Fibroblast of gingiva (primary cell): ENCODE measurements at places on chromosomes 2 and 18.

- no peak for DNase-seq
These were observed 18.6 kb upstream of the GYPC start for GRCh38 chr2:126637386-126637785.

DNA sequence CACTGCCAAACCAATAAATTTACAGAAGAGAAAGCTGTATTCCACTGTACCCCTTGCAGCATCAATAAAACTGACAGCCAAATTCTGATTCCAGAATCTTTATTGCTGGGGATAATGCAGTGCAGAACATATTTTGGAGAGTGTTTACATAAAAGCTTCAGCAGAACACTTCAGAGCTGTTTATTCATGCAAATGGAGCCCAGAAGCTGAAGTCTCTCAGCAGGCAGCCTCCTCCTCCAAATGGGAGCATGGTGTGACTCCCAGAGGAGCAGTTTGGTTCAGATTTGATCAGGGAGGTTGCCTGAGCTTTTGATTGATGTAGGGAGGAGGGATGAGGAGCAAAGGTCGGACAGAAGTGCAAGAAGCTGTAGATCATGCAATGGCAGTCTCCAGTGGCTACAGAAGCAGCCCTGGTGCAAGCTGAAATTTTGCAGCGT is 22.4 kb downstream of the LHCGR start:
- DNase-seq = no peak

DNA sequence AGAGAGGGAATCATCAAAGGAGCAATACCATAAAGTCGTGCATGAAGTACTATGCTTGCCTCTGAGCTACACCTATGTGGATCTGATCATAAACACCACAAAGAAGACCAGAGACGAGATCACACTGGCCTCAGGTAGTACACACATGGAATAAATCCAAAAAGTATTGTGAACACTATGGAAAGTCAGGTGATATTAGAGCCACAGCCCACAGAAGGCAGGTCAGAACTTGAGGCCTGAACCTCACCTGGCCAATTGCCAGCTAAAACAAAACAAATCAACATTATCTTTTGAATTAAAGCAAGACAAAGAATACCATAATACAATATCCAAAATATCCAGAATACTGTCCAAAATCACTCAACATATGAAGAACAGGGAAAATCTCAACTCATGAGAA is 371.1 kb downstream of the NCKAP5 start:
- DNase-seq = no peak

GRCh38 chr2:231204581-231204980 is 6.2 kb downstream of the ARMC9 start:
- DNase-seq = no peak

GRCh38 chr2:119112230-119112629 is 46.3 kb downstream of the C1QL2 start:
- DNase-seq = no peak

GRCh38 chr2:239268082-239268481 is 132.7 kb downstream of the HDAC4 start:
- DNase-seq = peak; percentile 28

GRCh38 chr2:230166557-230167170 is 53.1 kb downstream of the SP110 start:
- no peak for DNase-seq

DNA sequence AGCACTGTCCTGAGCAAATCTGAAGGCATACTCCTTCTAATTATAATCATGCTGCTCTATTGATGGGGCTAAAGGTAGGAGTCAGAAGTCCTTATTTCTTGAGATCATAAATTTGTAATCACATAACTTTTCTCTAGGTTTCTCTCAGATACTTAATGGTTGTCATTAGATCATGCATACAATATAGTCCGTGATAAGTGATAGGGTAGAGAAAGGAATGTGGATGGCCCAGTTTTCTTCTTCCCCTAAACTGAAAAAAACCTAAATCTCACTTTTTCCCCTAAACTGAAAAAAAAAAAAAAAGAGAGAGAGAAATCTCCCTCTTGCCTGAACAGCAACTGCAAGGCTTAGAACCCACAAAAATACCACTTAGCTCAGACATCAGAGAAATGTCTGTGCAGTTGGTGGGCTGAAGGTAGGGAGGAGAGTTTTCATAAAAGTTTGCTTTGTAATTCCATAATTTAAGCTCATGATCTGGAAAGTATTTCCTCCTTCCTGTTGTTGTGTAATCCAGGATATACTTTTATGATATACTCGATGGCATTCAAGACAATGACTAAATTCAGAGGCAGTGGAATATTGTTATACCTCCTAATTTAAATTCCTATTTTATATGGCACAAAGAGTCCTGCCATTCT is 79.3 kb upstream of the ITPRID2 start:
- DNase-seq = no peak

DNA sequence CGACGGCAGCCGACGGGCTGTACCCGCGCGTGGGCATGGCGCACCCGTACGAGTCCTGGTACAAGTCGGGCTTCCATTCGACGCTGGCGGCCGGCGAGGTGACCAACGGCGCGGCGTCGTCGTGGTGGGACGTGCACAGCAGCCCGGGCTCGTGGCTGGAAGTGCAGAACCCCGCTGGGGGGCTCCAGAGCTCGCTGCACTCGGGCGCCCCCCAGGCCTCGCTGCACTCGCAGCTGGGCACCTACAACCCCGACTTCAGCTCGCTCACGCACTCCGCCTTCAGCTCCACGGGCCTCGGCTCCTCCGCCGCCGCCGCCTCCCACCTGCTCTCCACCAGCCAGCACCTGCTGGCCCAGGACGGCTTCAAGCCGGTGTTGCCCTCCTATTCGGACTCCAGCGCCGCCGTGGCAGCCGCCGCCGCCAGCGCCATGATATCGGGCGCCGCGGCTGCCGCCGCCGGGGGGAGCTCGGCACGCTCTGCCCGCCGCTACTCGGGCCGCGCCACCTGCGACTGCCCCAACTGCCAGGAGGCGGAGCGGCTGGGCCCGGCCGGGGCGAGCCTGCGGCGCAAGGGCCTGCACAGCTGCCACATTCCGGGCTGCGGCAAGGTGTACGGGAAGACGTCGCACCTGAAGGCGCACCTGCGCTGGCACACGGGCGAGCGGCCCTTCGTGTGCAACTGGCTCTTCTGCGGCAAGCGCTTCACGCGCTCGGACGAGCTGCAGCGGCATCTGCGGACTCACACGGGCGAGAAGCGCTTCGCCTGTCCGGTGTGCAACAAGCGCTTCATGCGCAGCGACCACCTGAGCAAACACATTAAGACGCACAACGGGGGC is 2.0 kb downstream of the SP9 start:
- no peak for DNase-seq

DNA sequence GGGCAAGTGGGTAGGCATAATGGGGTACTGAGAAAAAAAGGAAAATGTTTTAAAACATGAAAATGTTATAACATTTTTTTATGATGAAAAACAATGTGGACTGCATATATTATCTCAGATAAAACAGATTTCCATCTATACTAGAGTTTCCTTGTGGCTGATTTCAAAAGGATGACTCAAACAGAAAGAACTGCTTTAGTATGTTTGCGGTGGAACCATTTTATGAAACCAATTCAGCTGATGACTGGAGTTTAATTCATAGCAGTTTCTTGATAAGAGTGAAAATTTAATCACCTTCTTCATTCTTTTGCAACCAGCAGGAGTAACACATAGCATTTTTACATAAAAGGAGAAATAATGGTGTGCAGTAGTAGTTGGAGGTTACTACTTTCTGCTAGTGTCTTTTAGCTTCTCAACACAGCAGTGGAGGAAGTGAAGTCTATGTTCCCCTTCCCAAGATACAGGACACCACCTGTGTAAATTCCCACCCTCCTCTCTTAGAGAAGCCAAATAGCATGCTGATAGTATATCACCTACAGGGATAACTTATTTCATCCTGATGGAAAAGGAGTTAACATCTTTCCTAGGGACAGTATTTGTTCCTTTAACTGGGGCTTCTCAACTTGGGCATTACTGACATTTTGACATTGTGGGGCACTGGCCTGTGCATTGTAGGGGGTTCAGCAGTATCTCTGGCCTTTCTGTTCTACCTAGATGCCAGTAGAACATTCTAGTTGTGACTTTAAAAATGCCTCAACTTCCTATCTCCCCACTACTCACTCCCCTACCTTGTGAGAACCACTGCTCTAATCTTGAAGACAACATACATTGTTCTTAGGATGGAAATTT is 29.9 kb downstream of the PELI1 start:
- peak; percentile 37 for DNase-seq

- no peak for DNase-seq
These were observed 311.2 kb upstream of the PKDCC start for GRCh38 chr2:41736586-41736985.

DNA sequence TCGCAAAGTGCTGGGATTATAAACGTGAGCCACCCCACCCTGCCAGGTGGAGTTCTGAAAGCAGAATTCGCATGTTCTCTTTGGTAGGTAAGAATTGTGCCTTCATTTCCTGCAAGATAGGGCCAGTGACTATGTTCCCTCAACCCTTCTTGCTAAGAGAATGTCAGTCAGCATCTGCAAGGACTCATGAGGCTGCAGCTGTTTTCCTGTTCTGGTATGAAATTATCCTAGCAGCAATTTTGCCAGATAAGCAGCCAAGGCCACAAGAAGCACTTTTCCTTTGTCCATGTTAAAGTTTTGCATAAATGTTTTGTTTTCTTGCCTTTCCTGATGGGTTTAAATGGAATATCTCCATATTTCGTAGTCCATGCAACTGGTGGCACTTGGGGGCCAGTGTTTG is 6.8 kb upstream of the ARHGAP28 start:
- no peak for DNase-seq

DNA sequence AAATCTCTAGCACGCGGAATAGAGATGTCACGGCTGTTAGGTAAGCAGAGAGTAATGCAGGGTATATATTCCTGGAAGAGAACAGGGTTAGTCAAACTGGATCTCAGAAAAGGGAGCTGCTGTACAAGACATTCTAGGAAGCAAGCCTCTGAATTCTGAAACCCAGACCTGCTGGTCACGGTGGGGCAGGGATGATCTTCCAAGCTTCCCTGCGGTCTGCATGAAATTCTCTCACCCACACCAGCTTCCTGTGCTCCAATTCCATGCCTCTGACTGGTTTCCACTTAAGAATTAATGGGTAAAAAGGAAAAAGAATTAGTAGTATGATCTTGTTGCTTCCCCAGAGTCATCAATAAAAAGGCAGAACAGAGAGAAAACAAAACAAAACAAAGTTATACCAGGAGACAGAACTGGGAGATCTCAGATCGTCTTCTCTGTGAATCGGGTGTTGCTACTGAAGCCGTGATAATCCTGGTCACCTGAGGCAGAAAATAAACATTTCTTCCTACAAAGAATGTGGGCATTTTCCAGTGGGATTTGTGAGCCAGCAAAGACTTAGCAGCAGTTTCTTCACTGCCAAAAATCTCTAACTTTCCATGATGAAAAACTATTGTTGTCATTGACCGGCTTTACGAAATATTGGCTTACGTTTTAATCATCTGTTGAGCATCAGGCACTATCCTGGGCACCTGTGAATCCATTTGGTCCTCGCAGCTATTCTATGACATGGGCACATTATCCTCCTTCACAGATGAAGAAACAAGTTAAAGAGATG is 5.3 kb upstream of the CYP27C1 start:
- peak; percentile 25 for DNase-seq

DNA sequence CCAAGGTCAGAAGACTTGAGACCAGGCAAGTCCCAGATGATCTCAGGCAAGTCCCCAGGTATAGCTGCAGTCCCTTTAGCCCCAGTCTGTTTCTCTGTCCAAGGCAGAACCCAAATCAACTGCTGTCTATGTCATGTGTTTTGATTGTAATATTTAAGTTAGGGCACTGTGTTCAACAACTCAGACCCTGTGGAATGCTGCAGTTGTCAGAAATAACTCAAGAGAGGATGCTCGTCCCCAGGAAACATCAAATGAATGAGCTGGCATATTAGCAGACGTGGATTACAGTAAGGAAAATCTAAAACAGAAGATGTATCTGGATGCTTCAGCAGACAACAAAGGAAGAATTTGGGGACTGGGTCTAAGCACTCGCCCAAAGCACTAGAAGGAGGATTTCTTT is 70.1 kb downstream of the BCL11A start:
- no peak for DNase-seq

GRCh38 chr2:223668302-223668998 is 66.3 kb upstream of the SCG2 start:
- DNase-seq = no peak

GRCh38 chr2:23838581-23838980 is 88.3 kb downstream of the ATAD2B start:
- DNase-seq = no peak

DNA sequence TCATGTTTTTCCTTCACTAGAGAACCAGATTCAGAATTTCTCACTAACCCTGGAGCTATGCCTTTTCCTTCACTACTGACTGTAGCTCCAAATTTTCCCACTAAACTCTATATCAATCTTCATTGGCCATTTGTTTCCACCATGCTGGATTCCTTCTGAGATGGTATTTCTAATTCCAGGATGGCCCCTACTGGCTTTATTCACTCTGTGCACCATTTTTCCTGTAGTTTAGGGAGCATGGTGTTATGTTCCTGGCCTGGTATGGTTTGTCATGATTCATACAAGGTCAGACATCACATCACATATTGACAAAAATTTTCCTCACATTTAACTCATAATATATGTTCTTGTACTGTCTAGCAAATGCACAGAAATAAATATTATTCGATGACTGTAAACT is 229.2 kb upstream of the TFPI start:
- no peak for DNase-seq

GRCh38 chr18:21393986-21394385 is 152.0 kb downstream of the GREB1L start:
- DNase-seq = peak; percentile 75

DNA sequence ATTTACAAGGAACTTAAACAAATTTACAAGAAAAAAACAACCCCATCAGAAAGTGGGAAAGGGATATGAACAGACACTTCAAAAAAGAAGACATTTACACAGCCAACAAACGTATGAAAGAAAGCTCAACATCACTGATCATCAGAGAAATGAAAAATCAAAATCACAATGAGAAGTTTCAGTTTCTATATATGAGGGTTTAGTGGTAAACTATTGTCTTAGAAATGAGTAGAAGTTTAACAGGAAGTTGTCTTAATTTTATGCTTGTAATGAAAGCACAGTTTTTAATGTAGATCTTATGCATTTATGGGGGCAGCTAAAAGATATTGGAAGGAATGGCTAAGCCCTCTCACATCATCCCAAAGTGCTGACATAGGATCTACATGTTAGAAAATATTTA is 325.4 kb downstream of the ERBB4 start:
- DNase-seq = no peak

DNA sequence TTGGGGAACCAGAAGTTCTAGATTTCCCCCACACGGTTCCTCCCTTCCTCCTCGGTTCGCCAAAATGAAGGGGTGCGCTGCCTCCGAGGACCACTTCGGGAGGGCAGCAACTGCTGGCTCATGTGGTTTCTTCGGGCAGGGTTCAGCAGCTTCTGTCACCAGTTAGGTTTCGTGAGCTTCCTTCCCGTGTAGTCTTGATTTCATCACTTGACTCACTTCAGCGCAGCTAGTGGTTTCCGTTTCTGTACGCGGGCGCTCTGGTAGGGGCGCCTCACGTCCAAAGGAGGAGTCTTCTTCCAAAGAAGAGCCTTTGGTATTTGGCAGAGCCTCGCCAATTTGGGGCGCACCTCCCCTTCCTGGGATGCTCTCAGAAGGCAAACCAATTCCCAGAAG is 485 bp upstream of the GALNT3 start:
- DNase-seq = peak; percentile 27

GRCh38 chr2:204251998-204252376 is 293.3 kb upstream of the PARD3B start:
- no peak for DNase-seq

GRCh38 chr2:61356261-61356957 is 114.5 kb downstream of the USP34 start:
- DNase-seq = peak; percentile 74

GRCh38 chr2:23622466-23622865 is 237.5 kb downstream of the KLHL29 start:
- DNase-seq = no peak
